SJCRH30 (cell line): ENCODE measurements at places on chromosomes 11 and 22. TPM values are rescaled to one million over a fixed set of nuclear protein-coding genes. Genes with fewer than 3 reads are reported as not detected.

The SLC17A6 gene
- not detected in 2 replicates for total RNA-seq

- H3K27ac ChIP-seq: no peak overlapping the region
- no peak for DNase-seq
- H3K4me1 ChIP-seq: peaks cover 8% of the 10 kb centered on the region
- no peaks in the 10 kb centered on the region for H3K27me3 ChIP-seq
- no peaks in the 10 kb centered on the region for H3K36me3 ChIP-seq
Observed at GRCh38 chr22:35894464-35894878, 134.2 kb downstream of the RBFOX2 start.

DNA sequence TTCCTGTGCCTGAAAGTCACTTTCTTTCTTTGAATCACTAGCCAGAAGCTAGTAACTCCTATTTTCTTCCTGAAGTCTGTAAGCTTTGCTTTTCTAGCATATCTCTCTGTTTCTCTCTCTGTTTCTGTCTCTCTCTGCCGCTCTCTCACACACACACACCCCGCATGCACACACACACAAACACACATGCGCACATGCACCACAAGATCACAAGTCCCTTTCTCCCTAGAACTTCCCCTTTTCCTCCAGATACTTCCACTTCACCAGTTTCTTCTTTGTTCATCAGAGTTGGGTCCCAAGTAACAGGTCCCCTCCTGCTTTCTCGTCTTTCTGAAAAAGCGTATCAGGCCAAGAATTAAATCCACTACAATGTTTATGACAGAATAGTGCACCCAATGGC is 148.5 kb upstream of the HSD17B12 start:
- no peak for DNase-seq
- no peak overlapping the region for H3K4me3 ChIP-seq
- H3K36me3 ChIP-seq: no peaks in the 10 kb centered on the region
- H3K4me1 ChIP-seq: no peaks in the 10 kb centered on the region
- peaks cover 4% of the 10 kb centered on the region; the same call in 1 of the 2 replicates for H3K27me3 ChIP-seq
- H3K27ac ChIP-seq: no peak overlapping the region

- no peaks in the 10 kb centered on the region for H3K36me3 ChIP-seq
- H3K27me3 ChIP-seq: no peaks in the 10 kb centered on the region
Observed at GRCh38 chr11:130765951-130766649, 150.2 kb downstream of the SNX19 start.
